Suppressor macrophage treated with lipopolysaccharide for 4 hours (primary cell): ENCODE measurements at places on chromosomes 16 and 17.

- no peak for DNase-seq
Measured at GRCh38 chr16:66335704-66336329, 30.7 kb upstream of the CDH5 start.

DNA sequence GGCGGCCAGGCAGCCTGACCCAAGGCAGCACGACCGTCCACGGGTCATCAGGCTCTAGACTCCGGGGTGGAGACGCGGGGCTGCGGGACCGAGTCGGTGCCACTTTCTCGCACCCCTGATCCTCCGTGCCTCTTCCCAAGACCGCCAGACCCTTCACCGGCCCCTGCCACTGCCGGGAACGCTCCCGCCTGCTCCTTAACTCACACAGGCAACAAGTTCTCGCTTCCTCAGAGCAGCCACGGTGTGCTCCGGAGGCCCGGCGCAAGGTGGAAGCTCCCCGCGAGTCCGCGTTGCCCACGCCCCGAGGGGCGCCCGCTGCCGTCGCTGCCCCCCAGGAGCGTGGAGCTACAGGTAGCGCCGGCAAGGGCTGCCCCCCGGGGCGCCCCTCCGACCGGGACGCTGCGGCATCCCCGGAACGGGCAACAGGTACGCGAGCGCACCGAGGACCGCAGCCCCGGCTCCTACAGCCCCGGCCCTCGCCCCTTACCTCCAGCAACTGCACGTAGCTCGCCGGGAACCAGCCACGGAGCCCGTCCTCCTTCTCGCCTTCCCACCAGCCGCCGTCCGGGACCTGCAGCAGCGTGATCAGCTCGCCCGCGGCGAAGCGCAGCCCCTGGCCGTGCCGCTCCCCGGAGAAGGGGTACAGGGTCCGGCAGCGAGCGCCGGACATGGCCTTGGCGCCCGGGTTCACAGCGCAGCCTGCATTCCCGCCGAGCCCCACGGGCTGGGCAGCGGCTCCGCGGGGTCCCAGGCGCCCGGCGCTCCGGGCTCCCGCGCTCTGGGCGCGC lies 491 bp downstream of the GAS7 start:
- no peak for DNase-seq

DNA sequence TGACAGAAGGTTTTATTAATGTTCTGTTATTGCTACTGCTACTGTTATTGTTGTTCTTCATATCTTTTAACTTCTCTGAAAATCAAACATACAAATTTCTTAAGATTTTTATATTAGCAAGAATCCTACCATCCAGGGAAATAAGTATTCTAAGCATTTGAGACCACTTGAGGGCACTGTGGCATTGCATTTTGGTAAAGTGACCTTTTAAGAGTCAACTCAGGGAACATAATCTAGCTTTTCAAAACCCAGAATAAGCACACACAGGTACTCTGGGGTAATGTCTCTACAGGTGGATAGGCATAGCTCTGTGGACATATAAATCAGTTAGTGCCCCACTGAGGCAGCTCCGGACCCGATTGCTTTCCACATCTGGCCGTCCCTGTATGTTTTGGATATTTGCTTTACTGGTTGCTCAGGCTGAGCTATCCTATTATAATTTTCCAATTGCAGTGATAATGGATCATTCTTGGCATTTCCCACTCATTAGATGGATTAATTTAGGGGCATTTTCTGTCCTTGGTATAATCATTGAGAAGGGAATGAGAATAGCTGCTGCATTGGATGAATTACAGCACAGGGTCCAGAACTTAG lies 1425.1 kb upstream of the CDH8 start:
- DNase-seq = no peak

DNA sequence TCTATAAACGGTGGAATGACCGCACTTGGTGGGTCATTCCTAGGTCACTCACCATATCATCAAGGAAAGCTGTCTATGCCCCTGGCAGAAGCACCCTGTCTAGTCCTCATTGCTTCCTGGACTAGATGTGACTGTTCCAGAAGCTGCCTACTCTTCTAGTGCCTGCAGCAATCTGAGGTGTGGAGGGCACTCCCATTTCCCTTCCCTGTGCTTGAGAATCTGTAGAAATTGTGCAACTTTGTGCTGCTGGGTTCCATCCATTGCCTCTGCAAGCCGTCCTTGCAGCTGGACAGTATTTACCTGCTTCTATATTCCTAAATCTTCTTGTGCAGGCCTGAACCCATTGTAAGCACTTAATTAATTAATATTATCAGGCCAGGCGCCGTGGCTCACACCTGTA lies 52.1 kb downstream of the CACNG3 start:
- no peak for DNase-seq

DNA sequence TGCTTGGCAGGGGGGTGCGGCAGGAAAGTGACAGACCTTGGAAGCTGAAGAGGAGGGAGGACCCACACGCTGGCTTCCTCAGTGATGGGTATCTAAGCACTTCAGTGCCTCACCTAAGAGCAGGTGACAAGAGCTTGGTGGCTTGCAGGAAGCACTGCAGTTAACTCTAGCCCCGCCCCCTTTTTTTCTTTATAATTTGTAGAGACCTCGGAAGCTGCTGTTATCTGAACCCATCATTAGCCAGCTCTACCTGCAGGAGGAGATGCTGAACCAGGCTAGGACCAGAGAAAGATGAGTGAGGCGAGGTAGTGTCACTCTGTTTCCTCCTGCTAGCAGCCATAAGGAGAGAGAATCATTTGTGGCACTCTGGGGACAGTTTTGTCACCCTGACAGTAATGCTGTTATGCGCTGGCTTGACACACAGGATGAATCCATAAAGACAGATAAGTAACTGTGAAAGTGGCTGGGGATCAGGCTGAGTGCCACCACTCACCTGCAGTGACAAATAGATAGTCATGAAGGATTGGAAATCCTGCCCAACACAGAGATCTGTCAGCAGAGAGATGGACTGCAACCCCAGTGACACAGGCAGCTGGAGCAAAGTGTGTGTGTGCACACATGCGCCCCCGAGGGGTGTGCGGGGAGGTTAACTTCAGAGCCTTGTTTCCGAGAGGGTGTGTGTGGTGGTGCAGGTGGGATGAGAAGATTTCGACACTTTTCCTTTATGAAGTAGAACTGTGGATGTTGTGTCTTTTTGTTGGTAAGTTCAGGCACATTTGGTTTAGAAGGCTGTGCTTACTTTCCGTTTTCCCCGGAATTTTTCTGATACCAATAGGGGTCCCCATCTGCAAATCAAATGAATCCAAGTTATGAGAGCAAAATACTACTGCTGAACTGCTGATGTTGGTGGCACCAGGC lies 224.0 kb downstream of the IRX3 start:
- no peak for DNase-seq

DNA sequence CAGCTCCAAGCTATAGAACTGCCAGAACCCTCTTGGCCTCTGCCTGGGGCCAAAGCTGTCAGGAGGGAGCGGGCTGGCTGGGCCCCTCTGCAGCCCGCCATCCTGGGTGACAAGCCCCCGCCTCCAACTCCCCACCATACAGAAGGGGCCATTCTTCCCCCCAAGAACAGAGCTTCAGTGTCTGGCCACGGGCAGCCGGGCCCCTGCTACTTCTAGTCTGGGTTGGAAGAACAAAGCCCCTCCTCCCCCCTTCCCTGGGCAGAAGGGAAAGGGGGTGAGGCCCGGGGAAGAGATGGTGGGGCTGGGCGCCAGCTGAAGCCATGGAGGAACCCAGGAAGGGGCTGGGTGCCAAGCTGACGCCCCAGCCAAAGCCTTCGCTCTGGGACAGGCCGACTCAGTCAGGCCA lies 9.0 kb downstream of the NAT9 start:
- DNase-seq = no peak

DNA sequence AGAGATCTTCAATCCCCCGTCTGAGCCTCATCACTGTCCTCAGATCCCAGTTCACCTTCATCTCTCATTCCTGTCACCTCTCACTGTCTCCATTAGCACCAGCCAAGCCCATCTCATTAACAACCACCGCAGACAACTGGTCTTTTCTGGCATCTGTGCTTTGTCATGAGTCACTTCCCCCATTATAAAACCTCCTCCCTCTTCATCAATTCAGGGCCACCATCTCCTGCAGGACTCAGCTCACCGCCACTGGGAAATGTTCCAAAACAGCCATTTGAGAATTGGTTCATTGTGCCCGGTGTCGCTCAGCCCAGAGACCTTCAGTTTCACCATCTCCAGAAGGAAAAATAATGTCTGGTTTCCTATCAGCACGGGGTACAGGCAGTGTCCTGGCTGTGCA lies 56.9 kb upstream of the TEKT3 start:
- DNase-seq = no peak

GRCh38 chr17:80783971-80784370 lies 207.7 kb upstream of the CHMP6 start:
- no peak for DNase-seq

DNA sequence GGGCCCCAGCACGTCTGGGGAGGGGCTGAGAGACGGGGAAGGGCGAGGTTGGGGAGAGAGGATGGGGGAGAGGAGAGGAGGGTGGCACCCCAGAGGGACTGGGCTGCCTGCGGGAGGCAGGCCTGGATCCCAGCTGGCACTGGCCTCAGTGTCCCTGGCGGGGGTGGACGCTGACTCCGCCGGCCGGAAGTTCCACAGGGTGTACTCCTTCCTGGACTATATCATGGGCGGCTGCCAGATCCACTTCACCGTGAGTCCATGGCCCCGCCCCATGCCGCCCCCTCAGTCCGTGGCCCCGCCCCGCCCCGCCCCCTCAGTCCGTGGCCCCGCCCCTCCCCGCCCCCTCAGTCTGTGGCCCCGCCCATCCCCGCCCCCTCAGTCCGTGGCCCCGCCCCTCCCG lies 11.3 kb downstream of the CPNE7 start:
- no peak for DNase-seq

DNA sequence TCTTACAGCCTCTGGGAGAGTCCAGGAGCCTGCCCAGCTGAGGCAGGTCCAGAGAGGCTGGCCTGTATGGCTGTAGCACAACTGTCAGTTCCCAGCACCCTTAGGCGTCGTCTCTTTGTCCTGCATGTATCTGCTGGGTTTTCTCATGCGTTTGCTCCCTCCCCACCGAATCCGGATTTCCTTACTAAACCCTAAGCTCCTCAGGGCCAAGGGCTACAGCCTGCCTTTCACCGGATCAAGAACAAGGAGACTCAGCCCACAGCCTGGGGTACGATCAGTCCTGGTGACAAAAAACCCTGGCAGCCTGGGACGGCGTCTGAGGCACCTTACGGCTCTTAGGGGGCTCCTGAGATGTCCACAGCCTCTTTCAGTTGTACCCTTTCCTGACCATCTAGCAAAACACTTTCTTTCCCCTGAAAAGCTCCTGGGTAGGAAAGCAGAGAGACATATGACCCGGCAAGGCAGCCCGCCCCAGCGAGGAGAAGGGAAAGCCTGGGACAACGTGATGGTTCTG lies 12.2 kb downstream of the HIC1 start:
- no peak for DNase-seq

DNA sequence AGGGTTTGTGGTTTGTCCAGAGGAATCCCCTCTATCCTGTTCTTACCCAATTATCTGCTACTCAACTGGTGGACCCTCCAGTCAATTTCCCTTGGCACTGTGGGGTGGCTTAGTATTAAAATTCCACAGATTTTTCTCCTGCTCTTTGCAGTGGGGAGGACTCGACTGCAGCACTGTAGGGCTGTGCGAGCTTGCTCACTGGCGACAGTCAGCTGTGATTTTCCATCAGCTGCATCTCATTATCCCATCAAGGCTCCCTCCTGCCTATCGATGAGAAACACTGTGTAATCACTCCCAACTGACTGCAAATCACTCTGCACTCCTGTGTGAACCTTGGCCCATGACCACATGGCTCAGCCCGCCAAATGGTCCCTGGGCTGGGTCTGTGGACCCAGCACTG lies 90.5 kb upstream of the MAF start:
- DNase-seq = no peak

DNA sequence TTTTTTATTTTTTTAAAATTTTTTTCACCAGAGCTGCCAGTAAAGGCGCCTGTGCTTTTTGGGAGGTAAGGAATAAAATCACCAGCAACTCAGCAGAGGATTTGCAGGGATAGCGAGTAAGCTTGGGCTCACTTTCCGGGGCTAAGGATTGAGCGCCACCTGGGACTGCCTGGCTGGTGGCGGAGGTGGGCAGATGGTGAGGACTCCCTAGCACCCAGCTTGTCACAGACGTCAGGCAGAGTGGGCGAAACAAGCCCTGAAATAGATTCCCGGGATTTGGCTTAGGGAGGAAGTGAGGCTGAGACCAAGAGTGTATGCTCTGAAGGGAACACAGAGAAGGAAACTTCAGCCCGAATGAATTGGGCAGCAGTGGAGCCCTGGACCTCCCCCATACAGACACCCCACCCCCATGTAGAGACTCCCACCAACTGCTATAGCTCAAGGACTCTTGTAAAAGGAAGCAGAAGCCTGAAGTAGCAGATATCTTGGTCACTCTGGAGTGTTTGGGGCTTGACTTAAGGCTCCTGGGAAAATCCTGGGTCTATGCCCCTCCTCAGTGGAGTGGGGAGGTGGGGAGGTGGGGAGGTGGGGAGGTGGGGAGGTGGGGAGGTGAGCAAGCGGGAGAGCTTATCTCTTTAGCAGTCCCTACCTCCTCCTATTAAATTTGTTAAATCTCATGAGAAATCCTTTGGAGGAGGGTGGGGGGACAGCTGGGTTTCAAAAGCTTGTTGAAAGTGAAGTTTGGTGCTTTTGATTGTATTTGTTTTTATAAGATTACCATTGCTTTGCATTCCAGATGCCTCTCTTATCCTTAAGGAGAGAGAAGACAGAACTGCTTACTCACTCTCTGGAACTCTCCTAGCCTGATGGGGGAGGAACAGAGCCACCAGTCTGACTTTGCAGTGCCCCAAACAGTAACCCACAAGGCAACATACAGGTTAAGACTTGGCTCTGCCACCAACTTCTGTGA lies 8.2 kb downstream of the ARL4D start:
- no peak for DNase-seq

DNA sequence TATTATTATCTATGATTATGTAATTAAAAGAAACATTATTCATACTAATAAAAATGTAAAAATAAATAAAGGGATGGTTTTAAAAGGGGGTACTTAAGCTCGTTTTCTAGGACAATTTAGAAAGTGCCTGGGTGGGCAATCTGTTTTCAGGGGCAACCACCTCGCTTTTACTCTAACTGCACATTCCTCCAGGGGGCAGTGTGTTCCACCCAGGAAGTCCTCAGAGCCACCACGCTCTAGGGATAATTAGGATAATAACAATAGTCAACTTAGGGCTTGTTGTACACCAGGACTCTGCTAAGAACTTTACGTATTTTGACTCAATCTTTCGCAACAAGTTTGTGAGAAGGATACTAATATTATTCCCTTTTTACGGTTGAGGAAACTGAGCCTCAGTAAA lies 396.7 kb upstream of the MAF start:
- peak; percentile 11 for DNase-seq

- no peak for DNase-seq
Measured at GRCh38 chr17:27458524-27458908, 2.3 kb downstream of the KSR1 start.
